ENCODE measurements at places on chromosomes 5 and 9.

GRCh38 chr9:125343518-125344275 lies 82.1 kb downstream of the GAPVD1 start:
- DNase-seq = no peak

DNA sequence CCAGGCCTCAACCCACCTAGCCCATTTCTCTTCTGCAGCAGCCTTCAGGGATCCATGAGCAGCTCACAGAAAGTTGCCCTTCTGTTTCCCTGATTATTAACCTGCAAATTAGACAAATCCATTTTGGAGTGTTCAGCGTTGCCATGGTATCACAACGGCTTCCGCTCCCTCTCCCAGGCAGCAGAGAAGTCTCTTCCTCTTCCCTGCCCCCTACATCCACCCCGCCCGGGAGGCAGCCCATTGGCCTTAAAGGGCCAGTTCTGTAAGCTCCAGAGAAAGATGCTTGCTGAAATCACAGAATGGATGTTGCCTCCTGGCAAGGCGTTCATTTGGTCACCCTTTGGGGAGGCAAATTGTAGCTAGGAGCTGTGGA lies 47.7 kb upstream of the BOD1 start:
- DNase-seq = no peak

- no peak for DNase-seq
Observed at GRCh38 chr5:143124593-143124992, 278.9 kb downstream of the NR3C1 start.

GRCh38 chr5:35430381-35431162 lies 187.1 kb upstream of the SPEF2 start:
- no peak for DNase-seq

- DNase-seq = no peak
Observed at GRCh38 chr9:132609829-132610228, 27.4 kb downstream of the BARHL1 start.

- no peak for DNase-seq
Observed at GRCh38 chr5:150630461-150631325, 9.8 kb upstream of the SYNPO start.

- no peak for DNase-seq
Observed at GRCh38 chr5:145160679-145161078, 674.5 kb downstream of the PRELID2 start.

GRCh38 chr5:56900858-56901578 lies 8.4 kb upstream of the SETD9 start:
- DNase-seq = no peak

GRCh38 chr9:98994172-98995058 lies 50.7 kb downstream of the COL15A1 start:
- no peak for DNase-seq

DNA sequence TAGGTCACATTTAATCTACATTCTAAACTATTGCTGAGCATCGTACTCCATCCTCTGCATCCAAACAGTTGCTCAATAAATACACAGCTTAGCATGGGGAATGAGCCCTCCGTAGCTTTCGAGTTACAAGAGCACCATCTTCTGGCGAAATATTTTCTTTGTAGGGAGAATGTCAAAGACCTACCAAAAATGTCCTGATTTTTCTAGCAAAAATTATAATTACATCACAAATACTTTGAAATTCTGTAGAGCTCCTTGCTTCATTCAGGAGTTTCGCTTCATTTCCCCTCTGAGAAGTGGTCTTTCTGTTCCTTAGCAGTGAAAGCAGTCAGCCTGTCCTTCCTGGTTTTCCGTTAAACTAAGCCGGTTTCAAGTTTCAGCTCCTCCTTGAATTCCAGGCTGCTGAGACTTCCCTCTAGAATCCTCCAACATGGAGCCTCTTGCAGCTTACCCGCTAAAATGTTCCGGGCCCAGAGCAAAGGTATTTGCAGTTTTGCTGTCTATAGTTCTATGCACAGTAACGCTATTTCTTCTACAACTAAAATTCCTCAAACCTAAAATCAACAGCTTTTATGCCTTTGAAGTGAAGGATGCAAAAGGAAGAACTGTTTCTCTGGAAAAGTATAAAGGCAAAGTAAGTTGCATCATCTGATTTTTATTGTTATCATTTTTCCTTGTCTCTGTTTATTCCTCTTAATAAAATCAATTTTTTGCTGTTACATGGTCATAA lies at the start of gene GPX8:
Gene GPX8, plus strand, starts transcription at position 409 of the 730 bp plus-strand sequence. Its CDS starts 22 bp downstream, at position 431.
- no peak for DNase-seq

DNA sequence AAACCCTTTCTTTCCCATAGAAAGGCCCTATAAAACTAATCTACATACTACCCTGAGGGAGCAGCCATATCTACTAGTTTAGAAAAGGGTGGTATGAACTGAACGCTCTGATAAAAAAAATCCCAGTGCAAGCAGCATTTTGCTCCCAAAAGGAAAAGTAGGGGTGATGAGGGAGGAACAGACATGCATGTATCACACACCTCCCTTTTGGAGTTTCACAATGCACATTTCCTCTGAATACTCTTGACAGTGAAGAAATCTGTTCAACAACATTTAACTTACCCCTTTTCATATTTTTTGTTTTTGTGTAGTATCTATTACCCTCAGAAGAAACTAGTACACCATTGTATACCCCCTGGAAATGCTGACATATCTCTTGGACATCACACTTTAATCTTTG lies 411.4 kb downstream of the MAT2B start:
- DNase-seq = no peak

GRCh38 chr9:4781408-4781807 lies 11.3 kb upstream of the RCL1 start:
- DNase-seq = no peak

DNA sequence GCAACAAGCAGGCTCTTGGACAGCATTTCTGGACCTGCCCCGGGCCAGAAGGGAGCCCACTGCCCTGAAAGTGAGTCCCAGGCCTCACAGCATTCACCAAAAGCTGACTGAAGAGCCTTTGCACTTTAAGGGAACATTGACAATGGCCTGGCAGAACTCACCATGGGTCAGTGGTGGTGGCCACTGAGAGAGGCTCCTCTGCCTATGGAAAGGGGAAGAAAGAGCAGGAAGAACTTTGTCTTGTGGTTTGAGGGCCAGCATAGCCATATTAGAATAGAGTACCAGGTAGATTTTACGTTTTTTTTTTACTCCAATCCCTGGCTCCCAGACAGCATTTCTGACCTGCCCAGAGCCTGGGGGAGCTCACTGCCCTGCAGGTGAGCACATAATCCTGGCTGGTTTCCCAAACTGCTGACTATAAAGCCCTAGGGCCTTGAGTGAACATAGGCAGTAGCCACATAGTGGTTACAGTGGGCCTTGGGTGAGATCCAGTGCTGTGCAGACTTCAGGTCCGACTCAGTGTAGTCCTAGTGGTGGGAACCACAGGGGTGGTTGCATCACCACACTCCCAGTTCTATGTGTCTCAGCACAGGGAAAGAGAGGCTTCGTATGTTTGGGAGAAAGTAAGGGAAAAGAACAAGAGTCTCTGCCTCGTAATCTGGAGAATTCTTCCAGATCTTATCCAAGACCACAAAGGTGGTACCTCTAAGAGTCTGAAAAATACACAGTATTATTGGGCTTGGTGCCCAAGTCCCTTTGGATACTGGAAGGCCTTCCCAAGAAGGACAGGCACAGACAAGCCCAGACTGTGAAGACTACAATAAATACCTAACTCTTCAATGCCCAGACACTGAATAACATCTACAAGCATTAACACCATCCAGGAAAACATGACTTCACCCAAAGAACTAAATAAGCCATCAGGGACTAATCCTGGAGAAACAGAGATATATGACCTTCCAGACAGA lies 89.5 kb downstream of the TSSK1B start:
- no peak for DNase-seq

GRCh38 chr9:137882506-137882821 lies 4.9 kb downstream of the CACNA1B start:
- no peak for DNase-seq

GRCh38 chr5:115778417-115778816 lies 38.0 kb downstream of the CDO1 start:
- no peak for DNase-seq

- no peak for DNase-seq
Observed at GRCh38 chr5:21834863-21835262, 1018.3 kb downstream of the CDH12 start.

DNA sequence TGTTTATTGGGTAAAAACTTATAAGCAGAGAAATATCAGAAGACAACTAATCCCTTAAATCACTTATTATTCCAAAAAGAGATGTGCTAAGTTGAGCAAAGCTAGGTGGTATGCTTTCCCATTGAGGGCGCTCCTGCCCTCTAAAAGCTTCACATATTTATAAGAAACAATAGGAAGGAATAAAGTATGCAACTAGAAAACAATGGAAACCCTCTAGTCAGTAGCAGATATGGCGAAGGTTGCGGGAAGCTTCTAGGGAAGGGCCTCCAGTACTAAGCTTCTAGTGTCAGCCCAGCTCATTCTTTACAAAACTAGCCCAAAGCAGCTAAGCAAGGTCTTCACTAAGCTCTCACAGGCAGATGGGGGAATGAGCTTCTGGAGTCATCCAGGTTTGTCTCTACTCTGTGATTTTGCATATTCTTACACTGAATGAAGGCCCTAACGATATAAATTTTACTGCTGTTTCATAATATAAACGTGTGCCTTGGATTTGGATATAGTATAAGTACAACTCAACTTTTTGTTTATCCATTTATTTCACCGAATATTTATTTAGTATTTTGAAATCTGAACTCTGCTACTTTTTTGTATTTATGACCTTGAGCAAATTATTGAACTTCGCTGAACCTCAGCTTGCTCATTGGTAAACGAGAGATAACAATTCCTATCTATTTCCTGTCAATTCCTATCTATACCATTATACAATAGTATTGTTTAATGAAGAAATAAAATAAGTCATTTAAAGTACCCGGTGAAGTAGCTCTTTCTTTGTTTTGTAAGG lies 571.4 kb downstream of the ELAVL2 start:
- DNase-seq = no peak

DNA sequence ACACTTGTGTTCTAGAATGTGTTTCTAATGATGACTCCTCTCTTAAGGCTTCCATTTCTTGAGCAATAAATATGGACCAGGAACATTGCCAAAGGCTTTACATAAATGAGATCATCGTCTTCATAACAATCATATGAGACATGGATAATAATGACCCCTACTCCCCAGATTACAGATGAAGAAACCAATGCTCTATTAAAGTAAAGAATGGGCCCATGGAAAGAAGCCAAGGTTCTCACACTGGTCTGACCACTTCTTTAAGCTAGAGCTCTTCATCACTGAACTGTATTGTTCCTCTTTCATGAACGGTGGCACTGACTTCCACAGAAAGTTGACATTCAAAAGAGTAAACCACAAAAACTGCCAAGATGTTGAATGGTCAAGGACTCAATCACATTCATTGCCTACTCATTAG lies 65.3 kb downstream of the MARCHF3 start:
- no peak for DNase-seq

GRCh38 chr5:4777435-4777834 lies 362.7 kb upstream of the ADAMTS16 start:
- no peak for DNase-seq

- DNase-seq = no peak
Observed at GRCh38 chr5:145510769-145511168, 324.4 kb downstream of the PRELID2 start.

DNA sequence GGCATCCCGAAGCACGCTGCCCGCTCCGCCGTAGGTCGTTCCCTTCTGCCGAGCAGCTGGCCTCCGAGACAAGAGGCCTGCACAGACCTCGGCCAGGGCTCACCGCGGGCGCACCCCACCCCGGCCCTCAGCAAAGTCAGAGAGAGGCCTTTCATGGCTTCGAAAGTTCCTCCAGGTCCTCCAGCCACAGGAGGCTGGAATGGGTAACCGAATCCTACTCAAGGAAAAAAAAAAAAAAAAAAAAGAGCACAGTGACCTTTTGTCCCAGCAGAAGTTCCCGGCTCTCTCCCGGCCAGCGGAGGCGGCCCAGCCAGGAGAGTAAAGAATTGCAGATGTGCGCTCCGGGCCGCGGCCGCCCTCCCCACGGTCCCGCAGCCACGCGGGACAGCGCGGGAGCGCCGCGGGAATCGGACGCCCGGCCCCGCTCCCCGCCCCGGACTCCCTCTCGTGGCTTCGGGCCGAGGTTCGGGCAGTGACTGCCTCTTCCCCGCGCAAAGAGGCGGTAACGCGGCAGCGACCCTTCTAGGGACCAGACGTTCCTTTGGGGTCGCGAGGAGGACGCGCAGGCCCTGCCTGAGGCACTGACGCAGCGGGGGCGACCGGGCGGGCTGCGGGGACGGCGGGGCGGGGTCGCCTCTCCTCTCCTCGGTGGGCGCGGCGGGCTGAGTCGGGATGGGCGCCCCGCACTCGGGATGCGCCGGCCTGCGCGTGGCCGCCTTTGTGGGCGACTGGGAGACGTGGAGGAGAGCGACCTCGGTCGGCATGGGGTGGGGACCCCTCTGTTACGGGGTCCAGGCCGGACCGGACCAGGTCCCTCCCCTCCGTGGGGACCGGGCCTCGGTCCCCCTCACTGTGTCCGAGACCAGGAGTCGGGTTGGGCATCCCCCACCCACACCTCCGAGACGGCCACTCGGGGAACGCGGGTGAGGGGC lies 754 bp downstream of the GFPT2 start:
- no peak for DNase-seq

DNA sequence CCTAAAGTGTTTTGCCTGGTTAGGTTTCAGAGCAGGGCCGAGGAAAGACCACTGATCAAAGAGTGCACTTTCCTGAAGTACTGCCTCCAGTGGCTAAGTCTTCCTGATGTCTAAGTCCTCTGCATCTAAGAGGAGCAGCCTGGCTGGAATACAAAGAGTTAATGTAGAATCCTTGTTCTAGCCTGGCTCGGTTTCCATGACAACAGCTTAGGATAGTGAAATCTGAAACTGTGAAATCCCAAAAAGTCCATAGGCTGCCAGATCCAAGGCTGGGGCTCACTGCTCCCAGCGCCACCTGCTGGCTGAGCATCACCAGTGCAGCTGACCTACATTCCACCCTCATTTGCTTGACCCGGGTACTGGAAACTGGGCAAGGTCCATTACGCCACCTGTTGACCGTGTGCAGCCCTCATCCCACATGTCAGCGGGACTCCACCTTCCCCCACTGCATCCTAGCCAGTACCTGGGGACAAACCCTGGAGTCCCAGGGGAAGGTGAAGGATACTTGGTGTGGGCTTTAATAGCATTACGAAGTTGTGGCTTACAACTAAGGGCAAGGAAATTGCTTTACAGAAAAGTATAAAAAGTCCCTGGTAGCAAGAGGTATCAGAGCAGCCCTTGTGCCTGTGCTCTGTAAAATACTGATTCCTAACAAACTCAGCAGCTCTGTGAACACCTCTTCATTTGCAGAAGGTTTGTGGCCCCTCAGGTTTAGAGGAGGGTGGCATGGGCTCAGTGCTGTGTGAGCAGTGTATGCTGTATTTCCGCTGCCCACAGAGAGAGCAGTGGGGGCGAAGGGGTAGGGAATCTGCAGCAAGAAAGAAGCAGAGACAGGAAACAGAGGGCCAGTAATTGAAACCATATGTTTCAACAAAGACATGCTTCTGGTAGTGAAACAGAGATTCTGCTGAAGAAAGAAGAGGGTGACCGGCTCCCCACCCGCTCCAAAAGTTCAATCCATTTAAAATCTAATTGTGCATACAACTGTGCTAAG lies 36.0 kb downstream of the PCDHGC5 start:
- DNase-seq = no peak

All from stimulated activated CD4-positive, alpha-beta T cell treated with anti-CD3 and anti-CD28 coated beads, Interleukin-1b, Interleukin-23, amount 100 ng/mL, for 1 hour (primary cell).